Upper lobe of left lung (tissue), 6 donors: ENCODE measurements at places on chromosomes 5 and 9. TPM values are rescaled to one million over a fixed set of nuclear protein-coding genes. Genes with fewer than 3 reads are reported as not detected.

The FAXDC2 gene
- 73.0 TPM for total RNA-seq

- H3K4me1 ChIP-seq: no peaks in the 10 kb centered on the region
- DNase-seq: no peak
- H3K4me3 ChIP-seq: no peak within 1 kb of the TSS
- no peaks in the 10 kb centered on the region for H3K27me3 ChIP-seq
- H3K27ac ChIP-seq: no peak within 1 kb of the TSS
Measured at GRCh38 chr9:135520916-135521607, at the start of gene LCN1. TSS of gene LCN1 (plus strand) at chr9:135521440. CDS start at chr9:135521498, 58 bp downstream.

DNA sequence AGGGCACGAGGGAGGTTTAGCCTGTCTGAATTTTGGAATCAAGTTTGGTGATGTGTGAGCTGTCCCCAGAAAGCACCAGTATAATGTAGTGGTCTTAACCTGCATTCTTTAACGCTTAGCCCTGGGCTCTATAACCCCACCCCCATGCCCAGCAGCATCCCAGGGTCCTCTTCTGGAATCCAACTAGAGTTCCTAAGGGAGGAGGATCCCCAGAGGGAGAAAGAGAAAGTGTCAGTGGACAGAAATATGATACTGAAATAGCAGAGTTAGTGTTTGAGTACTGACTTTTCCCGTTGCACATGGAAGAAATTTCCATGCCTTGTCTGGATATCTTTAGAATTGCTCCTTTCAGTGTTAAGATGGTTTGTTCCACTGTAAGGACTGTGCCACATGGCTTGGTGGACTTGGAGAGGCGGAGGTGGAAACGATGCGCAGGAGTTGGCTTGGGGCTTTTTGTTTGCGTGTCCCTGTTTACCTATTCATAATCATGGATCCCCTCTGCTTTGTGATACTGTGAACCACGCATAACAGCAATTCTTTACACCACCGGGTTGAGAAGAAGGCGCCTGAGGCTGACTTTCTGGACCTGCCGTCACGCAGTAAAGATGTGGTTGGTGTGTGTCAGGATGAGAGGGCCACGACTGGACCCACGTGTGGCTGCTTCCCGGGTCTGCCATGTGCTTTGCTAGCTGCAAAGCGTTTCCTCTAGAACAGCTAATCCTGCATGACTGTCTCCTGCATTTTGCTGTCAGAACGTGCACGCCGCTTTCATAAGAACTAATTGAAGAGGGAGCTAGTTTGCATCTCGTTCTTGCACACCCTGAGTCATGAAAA is 142.3 kb downstream of the SMARCA2 start:
- no peaks in the 10 kb centered on the region for H3K36me3 ChIP-seq
- peak overlapping the region; percentile 49 for H3K4me3 ChIP-seq
- peaks cover 29% of the 10 kb centered on the region for H3K4me1 ChIP-seq
- no peaks in the 10 kb centered on the region for H3K27me3 ChIP-seq
- peak; percentile 37 for DNase-seq
- H3K27ac ChIP-seq: peak overlapping the region; percentile 82

DNA sequence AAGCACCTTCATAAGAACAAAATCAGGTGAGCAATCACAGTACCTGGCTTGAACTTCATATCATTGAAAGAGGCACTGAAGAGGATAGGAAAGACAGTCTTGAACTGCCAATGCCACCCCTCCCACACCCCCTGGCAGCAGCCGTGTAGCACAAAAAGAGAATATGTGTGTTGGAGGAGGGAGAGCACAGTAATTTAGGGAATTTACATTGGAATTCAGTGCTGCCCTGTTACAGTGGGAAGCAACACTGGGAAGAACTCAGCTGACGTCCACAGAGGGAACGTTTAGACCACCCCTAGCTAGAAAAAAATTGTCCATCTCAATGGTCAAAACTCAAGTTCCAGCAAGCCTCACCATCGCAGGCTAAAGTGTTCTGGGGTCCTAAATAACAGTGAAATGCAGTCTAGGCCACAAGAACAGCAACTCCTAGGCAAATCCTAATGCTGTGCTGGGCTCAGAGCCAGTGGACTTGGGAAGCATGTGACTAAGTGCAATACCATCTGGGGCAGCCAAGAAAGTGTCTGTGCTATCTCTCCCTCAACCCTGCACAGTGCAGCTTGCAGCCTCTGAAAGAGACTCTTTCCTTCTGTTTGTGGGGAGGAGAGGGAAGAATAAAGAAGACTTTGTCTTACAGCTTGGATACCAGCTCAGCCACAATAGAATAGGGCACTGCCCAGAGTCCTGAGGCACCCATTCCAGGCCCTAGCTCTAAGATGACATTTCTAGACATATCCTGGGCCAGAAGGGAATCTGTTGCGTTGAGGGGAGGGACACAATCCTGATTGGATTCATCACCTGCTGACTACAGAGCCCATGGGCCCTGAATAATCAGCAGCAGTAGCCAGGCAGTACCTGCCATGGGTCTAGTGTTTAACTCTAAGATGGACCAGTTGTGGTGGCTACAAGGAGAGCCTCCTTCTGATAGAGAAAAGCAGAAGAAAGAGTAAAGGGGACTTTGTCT is 62.1 kb upstream of the VLDLR start:
- H3K4me1 ChIP-seq: peaks cover 6% of the 10 kb centered on the region
- H3K27ac ChIP-seq: no peak overlapping the region
- no peaks in the 10 kb centered on the region for H3K27me3 ChIP-seq
- H3K4me3 ChIP-seq: no peak overlapping the region
- H3K36me3 ChIP-seq: no peaks in the 10 kb centered on the region

The PAIP2 gene
- 66.7 TPM for total RNA-seq

The SPARC gene
- total RNA-seq: 738 TPM
